ENCODE measurements at places on chromosomes 3 and 15.

DNA sequence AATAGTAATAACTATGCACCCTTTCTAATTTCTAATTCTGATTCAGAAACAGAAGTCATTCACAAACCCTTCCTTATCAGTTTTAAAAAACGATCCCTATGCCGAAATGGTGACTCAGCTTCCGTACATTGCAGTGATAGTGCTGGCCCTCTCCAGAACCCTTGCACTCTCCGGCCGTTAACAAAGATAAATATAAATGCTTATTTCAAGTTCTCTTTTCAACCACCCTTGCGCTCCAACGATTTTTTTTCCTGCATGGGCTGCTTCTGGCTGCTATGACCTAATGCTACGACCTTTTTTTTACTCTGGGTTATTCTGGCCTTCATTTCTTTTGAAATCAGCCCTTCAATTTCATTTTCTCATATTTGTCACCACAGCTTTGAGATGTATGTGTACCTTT, 646.2 kb downstream of the NTRK3 start:
- no peak for DNase-seq

DNA sequence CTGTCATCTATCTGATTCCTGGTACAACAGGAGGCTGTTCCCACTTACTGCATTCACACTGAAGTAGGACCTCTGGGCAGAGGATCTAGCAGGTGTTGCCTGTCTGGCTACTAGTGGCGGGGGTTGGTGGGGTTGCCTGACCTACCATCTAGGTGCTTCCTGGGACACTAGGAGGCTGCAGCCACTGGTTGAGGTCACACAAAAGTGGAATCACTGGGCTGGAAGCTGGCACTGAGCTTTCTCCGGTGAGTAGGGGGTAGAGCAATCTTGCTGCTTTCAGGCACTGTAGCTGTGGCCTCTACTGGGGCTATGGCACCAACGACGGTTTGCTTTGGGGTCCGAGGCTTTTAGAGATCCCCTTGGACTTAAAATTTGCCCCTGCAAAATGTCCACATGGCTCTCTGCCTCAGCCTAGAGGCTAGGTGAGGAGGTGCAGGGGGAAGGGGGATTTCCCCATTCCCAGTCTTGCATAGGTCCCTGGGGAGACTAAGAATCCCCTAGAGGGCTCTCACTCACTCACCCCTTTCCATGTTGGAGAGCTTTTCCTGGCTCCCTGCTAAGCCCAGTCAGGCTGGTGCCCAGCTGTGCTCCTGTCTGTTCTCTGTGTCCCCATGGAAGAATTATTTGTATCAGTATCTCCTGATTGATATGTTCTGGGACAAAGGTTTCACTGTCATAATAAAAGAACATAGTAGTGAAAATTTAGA, 397.7 kb upstream of the EPHA6 start:
- DNase-seq = no peak

GRCh38 chr3:138942861-138943623, 3.9 kb downstream of the FOXL2 start:
- no peak for DNase-seq

GRCh38 chr3:65018801-65019200, 331.0 kb upstream of the ADAMTS9 start:
- DNase-seq = no peak

GRCh38 chr3:41202834-41203345, 3.6 kb downstream of the CTNNB1 start:
- peak; percentile 49 for DNase-seq

DNA sequence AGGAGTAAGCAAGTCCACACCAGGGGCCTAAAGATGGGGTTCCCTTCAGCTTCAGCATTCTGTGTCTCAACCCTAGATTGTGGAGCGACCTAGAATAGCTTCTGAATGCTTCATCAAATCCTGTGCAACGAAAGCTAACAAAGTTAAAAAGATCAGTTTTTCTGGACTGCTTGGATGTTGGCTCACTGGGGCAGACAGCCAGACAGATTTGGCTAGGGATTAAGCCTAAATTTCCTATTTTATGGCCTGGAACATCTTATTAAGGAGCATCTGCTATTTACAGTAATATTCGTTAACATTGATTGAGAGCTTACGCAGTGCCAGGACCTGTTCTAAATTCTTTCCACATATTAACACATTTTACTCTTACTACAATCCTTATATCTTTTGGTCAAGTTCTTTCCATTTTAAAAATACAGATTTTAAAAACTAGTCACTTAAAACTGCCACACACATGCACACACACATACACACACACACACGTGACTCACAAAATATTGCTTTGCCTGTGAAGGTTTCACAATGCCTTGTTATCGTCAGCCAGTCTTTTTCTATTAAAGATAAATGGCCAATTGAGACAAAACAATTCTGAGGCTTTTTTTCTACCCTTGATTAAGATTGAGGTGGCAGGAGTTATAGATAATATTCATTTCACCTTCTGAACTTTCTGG, 173.3 kb upstream of the SNTN start:
- DNase-seq = no peak

- DNase-seq = peak; percentile 38
Observed at GRCh38 chr15:38414357-38414756, 39.6 kb upstream of the FAM98B start.
